NCI-H1105 treated with DMSO at 0.1 percent for 48 hours (cell line): ENCODE measurements at places on chromosomes 6 and 20.

DNA sequence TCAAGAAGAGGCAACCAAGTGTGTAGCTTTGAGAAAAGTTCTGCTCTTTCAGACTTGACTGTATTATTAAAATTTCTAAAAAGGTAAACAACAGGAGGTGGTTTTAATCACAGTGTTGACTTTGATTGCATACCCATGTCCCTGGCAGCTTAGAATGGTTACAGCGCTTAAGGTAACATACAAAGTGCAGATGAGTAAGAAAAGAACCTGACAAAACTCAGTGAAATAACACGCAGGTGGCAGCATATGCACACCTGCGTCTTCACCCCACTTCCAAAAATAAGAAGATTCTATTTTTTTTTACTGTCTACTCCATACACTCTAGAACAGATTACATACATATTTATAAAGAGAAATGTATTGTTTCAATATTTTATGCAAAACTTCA is 233.5 kb downstream of the GMPR start:
- no peak for DNase-seq

DNA sequence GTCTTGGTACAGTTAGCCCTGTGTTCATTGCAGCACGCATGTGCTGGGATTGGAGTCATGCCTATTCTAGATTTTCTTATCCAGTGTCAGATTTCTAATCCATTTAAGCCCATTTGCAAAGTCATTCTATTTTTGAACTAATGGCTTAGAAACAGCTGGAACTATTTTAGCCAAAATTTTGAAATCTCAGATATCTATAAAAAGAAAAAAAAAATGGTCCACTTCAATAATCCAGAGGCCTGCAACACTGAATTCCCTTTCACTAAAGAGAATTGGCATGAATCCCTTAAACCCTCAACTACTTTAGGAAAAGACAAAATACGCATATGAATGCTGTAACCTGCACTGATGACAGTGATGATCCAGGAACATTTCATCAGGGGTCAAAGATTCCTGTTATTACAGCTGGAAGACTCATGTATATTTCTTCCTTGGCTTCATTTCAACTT is 1.5 kb downstream of the COL21A1 start:
- no peak for DNase-seq

DNA sequence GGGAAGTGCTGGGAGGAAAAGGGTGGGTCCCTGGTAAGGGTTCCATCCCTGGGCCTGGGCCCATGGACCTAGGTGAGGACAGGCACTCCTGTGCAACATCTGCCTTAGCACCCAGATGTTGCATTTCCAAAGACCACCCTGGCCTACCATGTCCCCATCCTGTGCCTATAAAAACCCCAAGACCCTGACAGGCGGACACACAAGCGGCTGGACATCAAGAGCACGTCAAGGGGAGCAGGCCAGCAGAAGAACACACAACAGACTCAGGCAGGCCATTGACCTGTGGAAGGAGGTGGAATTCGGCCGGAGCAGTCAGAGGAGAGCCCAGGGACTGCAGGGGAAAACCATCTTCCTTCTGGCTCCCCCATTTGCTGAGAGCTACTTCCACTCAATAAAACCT is 937.8 kb upstream of the MANEA start:
- no peak for DNase-seq

GRCh38 chr20:23857962-23858595 is 21.5 kb downstream of the CST5 start:
- no peak for DNase-seq

GRCh38 chr6:128847431-128848210 is 35.3 kb upstream of the LAMA2 start:
- DNase-seq, result no peak

DNA sequence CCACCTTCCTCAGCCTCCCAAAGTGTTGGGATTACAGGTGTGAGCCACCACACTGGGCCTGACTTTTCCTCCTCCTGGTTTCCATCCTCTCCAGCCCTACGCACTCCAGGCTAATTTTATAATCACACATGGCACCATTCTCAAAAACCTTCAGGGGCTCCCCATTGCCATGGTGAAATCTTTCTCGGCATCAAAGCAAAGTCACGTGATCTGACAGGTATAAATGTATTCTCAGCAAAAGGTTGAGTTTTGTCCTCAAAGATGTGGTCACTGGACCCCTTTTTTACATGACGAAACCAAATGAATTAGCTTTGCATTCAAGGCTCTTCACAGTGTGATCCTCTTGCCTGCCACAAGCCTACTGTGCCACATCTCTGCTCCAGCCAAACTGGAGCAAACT is 15.5 kb downstream of the ARMC12 start:
- no peak for DNase-seq

GRCh38 chr6:147633191-147633590 is 124.7 kb downstream of the SAMD5 start:
- no peak for DNase-seq

DNA sequence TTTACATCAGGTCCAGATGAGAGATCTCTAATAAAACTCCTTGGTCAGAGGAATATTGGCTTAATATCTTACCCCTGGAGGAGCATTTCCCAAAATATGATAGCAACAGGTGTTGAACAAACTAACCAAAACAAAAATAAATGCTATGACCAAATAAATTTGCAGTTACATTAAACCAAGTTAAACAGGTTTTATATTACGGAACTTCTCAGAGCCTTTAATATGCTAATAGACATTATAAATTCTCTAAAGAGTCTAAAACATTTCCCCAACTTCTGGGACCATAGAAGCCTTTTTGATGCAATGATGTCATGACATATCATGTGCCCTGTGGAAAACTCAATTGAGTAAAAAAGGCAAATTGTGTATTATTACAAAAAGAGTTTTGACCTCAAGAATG is 90.9 kb upstream of the ARMC2 start:
- no peak for DNase-seq

DNA sequence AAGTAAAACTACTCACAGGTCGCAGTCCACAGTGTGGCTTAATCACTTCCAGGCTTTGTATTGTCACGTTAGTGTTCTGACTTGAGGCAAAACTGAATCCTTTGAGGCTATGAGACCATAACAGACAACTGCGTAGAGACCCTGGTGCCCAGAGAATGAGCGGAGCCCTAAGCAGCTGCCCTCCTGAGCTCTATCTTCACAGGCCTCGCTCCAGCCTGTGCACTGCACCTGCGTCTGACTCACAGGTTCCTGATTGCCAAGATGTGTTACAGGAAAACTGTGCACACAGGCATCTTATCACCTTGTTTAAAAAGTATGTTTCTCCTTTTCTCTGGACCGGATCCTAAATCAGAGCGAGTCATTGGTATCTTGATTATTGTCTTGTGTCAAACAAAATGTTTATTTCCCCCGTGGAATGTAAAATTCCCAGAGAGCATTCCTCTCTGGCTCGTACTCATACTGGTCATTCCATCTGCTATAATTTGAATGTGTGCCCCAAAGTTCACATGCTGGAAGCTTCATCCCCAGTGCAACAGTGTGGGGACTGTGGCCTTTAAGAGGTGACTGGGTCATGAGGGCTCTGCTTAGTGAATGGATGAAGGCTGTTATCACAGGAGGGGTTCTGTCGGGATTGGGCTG is 25.7 kb downstream of the PRR18 start:
- DNase-seq, result no peak

- no peak for DNase-seq
Observed at GRCh38 chr6:30795549-30796293, 51.4 kb upstream of the IER3 start.

- DNase-seq, result no peak
Observed at GRCh38 chr6:5305968-5306626, 44.8 kb downstream of the FARS2 start.

GRCh38 chr20:52473186-52473585 is 281.6 kb upstream of the ZFP64 start:
- DNase-seq, result no peak

- no peak for DNase-seq
Observed at GRCh38 chr6:19605624-19606023, 231.5 kb upstream of the ID4 start.

DNA sequence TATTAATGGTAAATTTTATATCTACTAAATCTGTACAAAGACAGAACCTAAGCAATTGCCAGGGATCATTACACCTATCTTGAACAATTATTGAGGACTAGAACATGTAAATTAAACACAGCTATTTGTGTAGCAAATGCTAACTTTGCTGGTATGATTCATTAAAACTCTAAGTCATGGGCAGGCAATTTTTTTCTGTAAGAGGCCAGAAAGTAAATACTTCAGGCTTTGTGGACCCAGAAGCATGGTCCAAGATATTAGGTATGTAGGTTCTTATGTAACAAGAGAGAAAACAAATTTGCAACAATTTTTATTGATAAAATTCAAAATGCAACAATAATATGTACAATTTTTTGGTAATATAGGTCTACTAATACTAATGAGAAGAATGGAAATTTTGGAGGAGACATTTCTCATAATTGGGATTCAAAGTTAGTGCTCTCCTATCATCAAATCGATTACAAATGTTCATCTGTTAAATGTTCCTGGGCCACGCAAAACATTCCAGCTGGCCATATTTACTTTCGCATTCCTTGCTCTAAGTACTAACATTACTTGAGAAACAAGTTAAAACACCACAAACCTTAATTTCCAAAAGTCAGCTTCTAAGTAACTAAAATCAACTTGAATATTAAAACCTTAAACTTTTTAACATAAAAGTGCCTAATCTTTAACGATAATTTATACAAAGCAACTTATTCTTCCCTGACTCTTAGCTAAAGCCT is 4.3 kb downstream of the TMEM30A start:
- DNase-seq, result no peak

- DNase-seq, result no peak
Observed at GRCh38 chr20:23404196-23404595, 17.1 kb downstream of the NAPB start.

GRCh38 chr6:142246960-142247359 is 54.8 kb upstream of the ADGRG6 start:
- no peak for DNase-seq

- DNase-seq, result no peak
Observed at GRCh38 chr6:100574836-100575235, 110.1 kb upstream of the SIM1 start.

DNA sequence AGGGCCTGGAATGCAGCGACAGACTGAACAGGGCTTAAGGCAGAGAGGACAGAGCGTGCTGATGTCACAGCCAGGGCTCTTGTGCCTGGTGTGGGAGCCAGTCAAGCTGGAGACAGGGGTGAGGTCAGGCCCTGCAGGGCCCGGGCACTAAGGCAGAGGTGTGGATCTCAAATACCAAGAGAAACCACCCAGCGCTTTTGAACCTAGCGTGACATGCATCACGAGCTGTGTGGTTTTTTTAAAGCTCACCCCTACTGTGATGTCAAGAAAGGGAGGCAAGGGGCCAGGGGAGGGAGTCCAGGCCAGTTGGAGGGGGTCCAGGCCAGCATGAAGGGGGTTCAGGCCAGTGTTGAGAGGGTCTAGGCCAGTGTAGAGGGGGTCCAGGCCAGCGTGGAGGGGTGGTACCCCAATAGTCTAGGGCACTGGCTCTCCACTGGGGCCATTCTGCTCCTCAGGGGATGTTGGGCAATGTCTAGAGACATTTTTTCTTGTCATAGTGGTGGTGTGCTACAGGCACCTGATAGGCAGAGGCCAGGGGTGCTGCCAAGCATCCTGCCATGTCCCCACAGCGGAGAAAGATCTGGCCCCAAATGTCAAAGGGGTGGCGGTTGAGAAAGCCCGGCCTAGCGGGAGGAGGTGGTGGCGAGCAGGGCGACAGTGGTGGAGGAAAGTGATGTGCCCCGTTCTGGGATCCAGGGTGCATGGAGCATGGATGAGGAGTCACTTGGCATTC is 42.6 kb downstream of the RBM38 start:
- no peak for DNase-seq

GRCh38 chr20:481167-481566 is 18.8 kb upstream of the TBC1D20 start:
- no peak for DNase-seq

GRCh38 chr20:57808264-57809070 is 98.7 kb upstream of the PMEPA1 start:
- DNase-seq, result no peak

DNA sequence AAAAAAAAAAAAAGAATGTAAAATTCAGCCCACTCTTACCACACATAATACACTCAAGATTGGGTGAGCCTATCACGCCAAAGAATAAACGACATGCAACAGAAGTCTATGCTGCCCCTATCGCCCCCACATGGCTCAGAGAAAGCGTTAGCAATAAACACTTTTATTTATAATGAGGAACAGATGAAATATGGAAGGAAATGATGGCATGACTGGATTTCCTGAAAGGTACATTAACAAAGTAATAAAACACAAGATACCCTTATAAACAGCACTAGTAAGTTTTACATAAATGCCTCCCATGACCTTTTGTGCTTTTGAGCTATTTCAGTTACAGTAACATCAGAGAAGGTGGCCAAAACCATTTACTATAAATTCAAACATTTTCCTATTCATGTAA is 71.4 kb upstream of the SCAF8 start:
- DNase-seq, result no peak

- no peak for DNase-seq
Observed at GRCh38 chr6:35706468-35706867, 17.8 kb upstream of the FKBP5 start.

DNA sequence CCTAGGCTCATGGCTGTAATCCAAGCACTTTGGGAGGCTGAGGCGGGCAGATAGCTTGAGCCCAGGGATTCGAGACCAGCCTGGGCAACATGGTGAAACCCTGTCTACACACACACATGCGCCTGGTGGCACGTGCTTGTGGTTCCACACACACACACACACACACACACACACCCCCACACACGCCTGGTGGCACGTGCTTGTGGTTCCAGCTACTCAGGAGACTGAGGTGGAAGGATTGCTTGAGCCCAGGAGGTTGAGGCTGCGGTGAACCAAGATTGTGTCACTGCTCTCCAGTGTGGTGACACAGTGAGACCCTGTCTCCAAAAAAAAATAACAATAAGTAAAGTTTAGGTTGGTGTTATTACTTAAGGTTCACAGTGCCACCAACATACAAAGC is 165.8 kb downstream of the ZFAND3 start:
- DNase-seq, result no peak

DNA sequence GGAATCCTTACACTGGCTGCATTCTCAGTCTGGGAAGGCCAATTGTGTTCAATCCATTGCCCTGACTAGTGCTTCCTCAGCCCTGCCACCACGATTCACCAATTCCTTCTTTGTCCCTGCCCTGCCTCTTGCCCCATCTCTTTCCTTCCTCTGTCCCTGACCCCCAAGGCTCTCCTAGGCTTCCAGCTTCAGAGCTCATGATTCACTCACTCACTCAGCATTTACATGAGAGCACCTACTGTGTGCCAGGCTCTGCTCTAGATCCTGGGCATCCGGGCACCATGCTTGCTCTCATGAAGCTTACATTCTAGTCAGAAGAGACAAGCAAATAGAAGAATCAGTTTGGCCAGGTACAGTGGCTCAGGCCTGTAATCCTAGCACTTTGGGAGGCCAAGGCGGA is 489.5 kb upstream of the JARID2 start:
- DNase-seq, result no peak
